Fibroblast of upper back skin (primary cell): ENCODE measurements at places on chromosomes 3 and 15.
A peak's percentile ranks its signal among the peaks of the same experiment; 100 is the strongest.

- DNase-seq, result no peak
Observed at GRCh38 chr3:184512621-184513020, 49.0 kb upstream of the EPHB3 start.

- DNase-seq, result peak; percentile 60
Observed at GRCh38 chr15:32730677-32731654, 13.2 kb downstream of the GREM1 start.

GRCh38 chr3:16759227-16759903 is 125.4 kb upstream of the PLCL2 start:
- no peak for DNase-seq

DNA sequence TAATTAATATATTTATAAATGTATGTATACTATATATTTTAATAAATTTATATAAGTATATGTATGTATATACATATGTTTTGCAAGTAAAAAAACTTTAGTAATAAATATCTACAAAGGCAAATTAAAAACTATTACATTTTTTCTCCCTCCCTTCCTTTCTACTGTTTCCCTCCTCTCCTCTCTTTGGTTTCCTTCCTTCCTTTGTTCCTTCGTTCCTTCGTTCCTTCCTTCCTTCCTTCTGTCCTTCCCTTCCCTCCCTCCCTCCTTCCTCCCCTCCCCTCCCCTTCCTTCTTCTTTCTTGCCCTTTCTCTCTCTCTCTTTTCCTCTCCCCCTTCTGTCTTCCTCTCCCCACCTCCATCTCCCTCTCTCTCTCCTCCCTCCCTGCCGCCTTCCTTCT is 423.6 kb downstream of the LPP start:
- no peak for DNase-seq

DNA sequence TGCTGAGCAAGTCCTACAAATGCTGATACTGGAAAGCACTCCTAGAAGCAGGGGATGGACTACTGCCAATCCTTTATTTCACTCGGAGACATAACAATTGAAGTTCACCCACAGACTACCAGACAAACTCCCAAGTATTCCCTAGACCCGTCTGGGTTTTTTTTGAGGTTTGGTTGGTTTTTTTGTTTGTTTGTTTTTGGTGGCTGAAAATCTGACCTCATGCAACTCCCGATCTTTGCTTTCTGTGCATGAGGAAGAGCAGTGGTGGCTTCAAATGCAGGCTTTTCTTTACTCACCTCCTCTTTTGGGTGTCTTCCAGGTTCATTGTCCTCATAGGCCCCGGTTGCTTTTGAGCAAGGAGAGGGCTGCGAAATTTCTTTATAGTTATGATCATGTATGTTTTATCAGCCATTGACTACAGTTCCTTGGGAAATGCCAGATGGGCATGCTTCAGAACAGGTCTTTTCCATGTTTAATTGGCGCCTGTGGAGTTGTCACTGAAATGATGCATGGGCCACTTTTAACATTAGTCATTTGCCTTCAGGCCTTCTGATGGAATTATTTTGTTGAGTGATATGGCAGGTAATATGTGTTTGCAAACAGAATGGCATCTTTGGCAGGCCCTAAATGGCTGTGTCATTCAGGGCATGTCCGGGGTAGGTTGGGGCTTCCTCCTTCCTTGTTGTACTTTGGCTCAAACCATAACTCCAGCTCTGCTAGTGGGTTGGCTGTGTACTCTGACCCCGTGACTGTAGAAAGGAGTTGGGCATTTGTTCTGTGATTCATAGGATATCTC is 81.3 kb upstream of the ZBED2 start:
- peak; percentile 60 for DNase-seq

- no peak for DNase-seq
Observed at GRCh38 chr3:99810403-99810802, 7.3 kb upstream of the CMSS1 start.

- peak; percentile 76 for DNase-seq
Observed at GRCh38 chr15:70569091-70569713, 194.2 kb downstream of the UACA start.

DNA sequence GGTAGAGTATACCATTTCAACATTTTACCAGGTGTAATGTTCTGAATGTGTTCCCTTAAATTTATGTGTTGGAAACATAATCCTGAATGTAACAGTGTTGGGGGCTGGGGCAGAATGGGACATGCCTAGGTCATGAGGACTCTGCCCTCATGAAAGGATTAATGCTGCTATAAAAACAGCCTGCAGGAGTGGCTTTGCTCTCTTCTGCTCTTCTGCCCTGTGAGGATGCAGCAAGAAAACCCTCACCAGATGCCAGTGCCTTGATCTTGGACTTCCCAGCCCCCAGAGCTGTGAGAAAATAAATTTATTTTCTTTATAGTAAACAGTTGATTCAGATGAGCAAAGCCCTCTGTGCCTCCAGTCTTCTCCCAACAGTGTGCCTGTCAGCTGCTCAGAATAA is 326.0 kb upstream of the ONECUT1 start:
- no peak for DNase-seq

DNA sequence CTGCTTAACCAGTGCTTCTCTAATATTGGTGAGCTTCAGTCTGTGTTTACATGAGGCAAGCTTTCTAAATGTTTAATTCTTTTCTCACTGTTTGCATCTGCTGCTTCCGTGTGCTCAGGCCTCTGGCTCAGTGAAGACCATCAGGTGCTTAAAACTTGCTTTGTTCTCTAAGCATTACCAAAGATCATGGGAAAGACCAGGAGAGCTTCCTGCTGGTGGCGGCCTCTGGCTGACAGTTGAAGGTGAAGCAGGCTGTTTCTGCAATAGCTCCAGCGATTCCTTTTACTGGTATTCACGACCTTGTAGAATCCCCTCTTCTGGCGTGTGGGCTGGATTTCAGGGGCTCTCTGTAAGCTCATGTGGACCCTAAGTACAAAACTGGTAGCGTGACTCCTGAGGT is 45.1 kb downstream of the EDEM1 start:
- no peak for DNase-seq

- DNase-seq, result no peak
Observed at GRCh38 chr3:169332310-169332709, 331.2 kb downstream of the MECOM start.

DNA sequence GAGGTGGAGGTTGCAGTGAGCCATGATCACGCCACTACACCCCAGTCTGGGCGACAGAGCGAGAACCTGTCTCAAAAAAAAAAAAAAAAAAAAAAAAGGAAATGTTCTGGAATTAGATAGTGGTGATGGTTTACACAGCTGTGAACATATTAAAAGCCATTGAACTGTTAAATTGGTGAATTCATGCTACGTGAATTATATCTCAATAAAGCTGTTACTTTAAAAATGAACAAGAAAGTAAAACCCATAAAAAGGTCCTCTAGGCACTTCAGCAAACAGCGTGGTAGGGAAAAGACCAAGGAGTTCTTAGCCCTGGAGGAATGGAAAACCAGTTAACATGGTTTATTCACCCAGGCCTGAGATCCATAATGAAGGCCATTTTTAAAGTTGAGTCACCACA is 180.1 kb downstream of the ATG7 start:
- DNase-seq, result no peak

- DNase-seq, result peak; percentile 78
Observed at GRCh38 chr3:12750658-12751071, 8.4 kb downstream of the TMEM40 start.

GRCh38 chr3:152910211-152910610 is 75.3 kb downstream of the P2RY1 start:
- no peak for DNase-seq

DNA sequence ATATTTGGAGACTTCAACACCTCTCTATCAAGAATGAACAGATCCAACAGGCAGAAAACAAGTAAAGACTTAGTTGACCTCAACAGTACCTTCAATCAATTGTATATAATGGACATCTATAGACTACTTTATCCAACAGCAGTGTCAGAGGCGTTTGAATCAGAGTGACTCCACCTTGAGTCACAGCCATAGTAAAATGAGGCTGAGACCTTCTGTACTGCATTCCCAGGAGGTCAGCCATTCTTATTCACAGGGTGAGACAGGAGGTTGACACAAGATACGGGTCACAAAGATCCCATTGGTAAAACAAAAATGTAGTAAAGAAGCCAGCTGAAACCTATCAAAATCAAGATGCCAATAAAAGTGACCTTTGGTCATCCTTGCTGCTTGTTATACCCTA is 299.8 kb downstream of the CNTN3 start:
- DNase-seq, result no peak

DNA sequence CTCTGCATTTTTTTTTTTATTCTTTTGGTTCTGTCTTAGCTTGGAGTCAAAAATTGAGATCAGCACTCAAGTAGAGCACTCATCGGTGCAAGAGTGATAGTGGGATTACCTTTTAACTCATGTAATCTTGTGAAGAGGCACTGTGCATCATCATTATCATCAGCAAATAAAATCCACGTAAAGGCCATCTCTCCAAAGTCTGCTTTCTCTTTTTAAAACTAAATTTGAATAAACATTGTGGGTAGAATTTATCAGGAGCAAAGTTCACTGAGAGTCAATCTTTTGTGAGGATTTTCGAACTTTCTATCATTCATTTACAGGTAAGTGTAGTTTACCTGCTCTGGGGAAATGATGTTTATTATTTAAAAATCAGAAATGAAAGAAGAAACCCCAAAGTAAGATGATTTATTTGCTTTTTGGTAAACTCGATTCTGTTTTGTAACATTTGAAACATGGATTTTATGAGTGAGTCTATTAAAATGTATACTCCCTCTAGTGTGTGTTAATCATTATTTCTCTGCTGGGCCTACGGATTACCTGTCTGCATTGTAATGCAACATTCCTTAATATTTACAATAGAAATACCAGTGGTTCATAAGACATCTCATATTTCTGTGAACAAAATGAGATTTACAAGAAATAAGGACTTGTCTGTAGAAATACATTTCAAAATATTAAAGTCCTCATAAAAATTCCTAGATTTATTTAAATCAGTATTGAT is 327.7 kb upstream of the NAALADL2 start:
- DNase-seq, result no peak
